CD14-positive monocyte (primary cell): ENCODE measurements at places on chromosomes 12 and 14. TPM values are rescaled to one million over a fixed set of nuclear protein-coding genes. Genes with fewer than 3 reads are reported as not detected.

The LIN7A gene
- polyA plus RNA-seq = 8.1 and 15.2 TPM in 2 replicates

DNA sequence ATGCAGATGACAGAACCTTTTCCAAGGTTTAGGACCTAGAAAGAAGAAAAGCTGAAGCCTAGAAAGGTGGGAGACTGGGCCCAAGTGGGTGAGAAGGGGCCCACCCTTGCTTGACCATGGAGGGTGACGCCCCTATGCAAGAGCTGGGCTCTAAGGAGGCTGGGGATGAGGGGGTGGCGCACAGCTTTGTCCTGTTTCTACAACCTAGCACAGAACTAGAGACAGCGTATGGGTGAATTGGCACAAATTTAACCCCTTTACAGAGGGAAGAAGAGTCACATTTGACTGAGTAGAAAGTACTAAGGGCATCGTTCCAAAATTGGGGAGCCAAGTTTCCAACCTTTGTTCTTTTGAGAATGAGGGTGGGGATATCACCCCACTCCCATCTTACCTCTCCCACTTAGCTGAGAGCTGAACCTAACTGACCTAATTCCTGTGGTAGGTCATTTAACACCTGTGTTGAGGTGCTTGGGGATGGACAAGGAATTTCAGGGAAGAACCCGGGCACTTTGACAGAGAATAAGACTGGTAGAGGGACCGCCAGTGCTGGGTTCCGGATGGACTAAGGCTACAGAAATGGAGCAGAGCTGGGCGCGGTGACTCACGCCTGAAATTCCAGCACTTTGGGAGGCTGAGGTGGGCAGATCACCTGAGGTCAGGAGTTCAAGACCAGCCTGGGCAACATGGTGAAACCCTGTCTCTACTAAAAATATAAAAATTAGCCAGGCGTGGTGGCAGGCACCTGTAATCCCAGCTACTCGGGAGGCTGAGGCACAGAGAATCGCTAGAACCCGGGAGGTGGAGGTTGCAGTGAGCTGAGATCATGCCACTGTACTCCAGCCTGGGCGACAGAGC is 5.2 kb downstream of the NFKBIA start:
- DNase-seq = peak; percentile 75

- DNase-seq = no peak
Observed at GRCh38 chr12:26077915-26078702, 46.7 kb downstream of the BHLHE41 start.

The GPR65 gene
- 5.0 and 20.6 TPM in 2 replicates for polyA plus RNA-seq

GRCh38 chr12:5395443-5396271 is 36.3 kb upstream of the NTF3 start:
- DNase-seq = no peak

- DNase-seq = no peak
Observed at GRCh38 chr14:61255968-61256367, 25.2 kb downstream of the TMEM30B start.
